ENCODE measurements at places on chromosomes 5 and 9.

DNA sequence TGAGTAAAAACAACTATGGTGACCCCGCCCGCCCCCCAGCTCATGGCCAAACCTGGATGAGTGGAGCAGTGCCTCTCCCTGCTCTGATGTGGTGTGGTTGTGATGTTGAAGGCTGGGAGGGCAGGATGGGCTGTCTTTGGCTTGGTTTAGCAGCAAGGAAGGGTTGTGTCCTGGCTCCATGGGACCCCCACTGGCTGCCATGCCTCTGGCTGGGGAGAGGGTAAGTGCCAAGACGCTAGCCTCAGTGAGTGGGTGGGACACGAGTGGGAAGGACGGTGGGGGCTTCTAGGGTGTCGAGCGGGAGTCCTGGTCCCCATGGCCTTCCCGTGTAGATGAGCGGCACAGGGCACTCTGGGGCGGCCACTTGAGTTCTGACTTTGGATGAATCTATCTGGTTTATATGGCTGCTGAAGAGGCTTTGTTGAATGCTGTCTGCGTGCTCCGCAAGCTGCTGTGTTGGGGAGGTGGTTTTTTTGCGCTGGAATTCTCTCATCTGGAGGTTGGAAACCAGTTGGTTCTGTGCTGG is 50.4 kb downstream of the DAB2IP start:
- DNase-seq: no peak

GRCh38 chr5:87784311-87784710 is 371.6 kb upstream of the CCNH start:
- no peak for DNase-seq

DNA sequence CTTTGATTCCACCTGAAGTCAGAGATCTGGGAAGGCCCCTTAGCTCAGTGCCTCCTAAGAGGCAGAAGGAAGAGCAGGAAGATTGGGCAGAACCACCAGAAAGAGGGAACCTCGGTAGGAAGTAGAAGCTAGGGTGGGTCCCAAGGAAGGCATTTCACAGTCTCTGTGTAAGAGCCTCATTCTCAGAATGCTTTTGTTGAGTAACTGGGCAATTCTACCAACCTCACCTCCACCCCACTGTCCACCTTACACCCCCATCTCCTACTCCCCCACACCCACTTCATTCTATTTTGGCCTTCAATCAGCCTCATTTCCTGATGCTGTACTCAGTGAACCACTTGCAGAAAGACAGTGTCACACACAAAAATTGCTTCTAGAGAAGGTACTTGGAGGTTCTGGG is 3.5 kb downstream of the HBEGF start:
- DNase-seq: no peak

DNA sequence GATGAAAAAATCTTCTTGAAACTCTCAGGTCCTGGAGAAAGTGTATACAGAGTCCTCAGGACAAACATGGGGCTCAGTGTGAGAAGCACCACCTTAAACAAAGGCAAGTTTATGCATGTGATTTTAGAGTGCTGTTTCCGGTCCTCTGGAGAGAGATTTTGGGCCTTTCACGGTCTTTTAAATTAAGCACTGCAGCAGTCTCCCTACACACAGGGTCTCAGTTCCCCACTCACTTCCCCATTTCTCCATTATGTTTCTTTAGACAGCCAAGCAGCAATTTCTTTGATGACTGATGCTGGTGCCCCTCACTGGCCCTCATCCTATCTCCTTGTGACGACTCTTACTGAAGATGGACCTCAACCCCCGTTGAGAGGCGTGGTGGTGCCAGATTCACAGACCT is 220.2 kb upstream of the CLINT1 start:
- DNase-seq: no peak

DNA sequence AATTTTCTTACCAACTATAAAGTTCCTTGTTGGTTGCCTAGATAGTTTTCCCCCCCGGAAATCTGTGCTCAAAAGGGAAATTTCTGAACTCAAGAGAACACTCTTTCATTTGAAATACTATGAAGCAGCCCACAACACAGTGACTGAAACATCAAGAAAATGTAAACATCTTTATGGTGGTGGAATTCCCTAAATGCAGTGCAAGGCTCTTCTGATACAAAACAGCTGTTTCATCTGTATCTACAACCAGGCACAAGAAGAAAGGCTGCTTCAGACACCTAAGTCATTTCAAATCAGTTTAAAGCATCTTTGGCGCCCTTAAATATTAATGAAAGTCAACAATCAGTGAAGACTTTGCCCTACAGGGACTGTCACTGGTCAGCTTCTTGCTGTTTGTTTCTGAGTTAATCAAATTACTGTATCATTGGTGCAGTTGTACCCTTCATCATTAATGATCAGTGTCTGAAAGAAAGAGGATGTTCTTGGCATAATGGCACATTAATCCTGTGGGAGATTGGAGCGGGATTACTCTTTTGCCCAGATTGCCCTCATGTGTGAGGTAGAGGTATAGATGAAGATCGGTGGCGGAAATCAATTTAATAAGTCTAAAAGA is 947.0 kb downstream of the NR2F1-AS1 start:
- DNase-seq: no peak

GRCh38 chr5:168658394-168658793 is 79.2 kb upstream of the PANK3 start:
- no peak for DNase-seq

GRCh38 chr5:74638970-74639806 is 1.3 kb downstream of the ENC1 start:
- DNase-seq: no peak

- DNase-seq: no peak
Observed at GRCh38 chr9:133058550-133059320, 3.0 kb upstream of the CEL start.

DNA sequence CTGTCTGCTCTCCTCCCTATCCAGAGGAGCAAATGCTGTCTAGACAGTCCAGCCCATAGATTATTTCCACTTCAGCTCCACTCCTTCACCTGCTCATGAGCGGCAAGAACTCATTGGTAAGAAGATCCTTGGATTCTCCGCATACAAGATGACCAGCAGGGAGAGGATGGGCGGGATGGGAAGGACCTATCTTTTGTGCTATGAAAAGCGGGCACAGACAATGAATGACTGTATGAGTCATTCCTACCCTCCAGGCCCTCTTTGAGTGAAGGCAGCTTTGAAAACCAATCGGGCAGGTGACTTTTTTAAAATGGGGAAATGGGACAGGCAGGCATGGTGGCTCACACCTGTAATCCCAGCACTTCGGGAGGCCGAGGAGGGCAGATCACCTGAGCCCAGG is 49.4 kb downstream of the SMIM23 start:
- DNase-seq: no peak

DNA sequence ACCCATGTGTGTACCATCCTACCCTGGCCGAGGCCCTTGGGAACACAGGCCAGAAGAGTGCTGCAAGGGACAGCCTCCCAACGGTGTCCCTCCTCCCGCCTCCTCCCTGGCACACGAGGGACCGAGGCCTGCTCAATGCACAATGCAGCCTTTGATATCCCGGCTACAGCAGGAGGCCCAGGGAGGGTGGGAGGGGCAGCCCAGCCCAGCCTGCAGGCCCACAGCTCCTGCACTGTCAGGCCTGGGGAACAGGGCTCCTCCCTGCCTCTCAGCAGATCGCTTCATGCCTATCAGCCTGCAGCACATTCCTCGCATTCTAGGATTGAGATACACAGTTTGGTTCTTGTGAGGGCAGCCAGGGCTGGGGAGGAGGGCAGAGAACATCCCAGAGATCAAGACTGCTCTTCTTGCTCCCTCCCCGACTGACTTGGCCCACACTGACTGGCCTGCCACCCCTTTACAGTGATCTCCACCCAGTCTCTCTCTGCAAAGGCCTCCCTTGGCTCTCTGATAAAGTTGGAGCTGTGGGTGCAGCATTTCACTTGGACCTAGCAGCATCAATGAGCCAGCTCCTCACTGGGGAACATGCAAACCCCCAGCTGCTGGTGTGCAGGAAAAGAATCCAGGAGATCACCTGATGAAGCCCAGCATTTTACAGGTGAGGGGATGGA is at the start of gene SH3TC2:
TSS of gene SH3TC2 (minus strand) at position 46 of the 671 bp plus-strand sequence. CDS start at position 6, 40 bp downstream.
- no peak for DNase-seq

GRCh38 chr5:73061593-73061992 is 58.8 kb upstream of the TMEM171 start:
- DNase-seq: no peak

- DNase-seq: no peak
Observed at GRCh38 chr9:70614786-70615463, 200.5 kb upstream of the KLF9 start.

DNA sequence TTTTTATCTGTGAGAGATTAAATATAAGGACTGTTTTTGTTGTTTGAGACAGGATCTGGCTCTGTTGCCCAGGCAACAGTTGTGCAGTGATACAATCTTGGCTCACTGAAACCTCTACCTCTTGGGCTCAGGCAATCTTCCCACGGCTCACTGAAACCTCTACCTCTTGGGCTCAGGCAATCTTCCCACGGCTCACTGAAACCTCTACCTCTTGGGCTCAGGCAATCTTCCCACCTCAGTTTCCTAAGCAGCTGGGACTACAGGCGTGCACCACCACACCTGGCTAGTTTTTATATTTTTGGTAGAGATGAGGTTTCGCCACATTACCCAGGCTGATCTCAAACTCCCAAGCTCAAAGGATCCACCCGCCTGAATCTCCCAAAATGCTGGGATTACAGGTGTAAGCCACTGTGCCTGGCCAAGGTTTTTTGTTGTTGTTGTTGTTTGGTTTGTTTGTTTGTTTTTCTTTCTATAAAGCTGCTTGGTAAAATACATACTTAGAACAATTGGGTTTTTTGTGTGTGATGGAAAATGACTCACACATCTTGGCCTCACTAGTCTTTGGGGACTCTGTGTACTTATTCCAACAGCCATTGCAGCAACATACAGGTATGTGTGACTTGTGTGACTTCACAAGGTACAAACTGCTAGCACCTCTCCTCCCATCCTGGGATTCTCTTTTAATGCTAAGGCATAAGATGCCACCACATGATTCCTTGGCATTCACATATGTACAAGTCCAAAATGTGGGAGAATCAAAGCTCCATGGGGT is 36.5 kb upstream of the RASA1 start:
- no peak for DNase-seq

- no peak for DNase-seq
Observed at GRCh38 chr9:6123416-6123815, 92.2 kb upstream of the IL33 start.

- no peak for DNase-seq
Observed at GRCh38 chr9:127380479-127380878, 16.5 kb upstream of the SLC2A8 start.

GRCh38 chr9:124191691-124192395 is 65.9 kb upstream of the NEK6 start:
- DNase-seq: no peak

DNA sequence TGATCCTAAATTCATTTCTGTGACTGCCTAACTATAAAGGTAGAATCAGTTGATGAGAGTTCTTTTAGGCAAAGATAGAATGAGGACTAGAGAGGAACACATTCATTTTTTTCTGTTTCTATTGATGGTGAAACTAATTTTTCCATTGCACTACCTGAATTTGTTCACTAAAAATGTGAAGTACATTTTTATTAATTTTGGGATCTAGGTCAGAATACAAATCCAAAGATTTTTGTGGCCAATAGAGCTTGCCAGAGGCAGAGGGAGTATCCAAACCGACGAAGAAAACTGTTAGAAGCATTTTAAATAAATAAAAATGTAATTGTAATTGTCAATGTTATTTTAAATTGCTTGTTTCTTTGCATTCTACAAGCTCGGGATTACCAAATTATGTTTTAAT is 78.1 kb downstream of the MTREX start:
- DNase-seq: no peak

GRCh38 chr5:171617817-171618591 is 167.6 kb upstream of the SMIM23 start:
- DNase-seq: no peak

GRCh38 chr5:180553530-180553929 is 37.8 kb downstream of the SCGB3A1 start:
- no peak for DNase-seq

- DNase-seq: no peak
Observed at GRCh38 chr5:93252165-93252564, 328.9 kb downstream of the NR2F1-AS1 start.

DNA sequence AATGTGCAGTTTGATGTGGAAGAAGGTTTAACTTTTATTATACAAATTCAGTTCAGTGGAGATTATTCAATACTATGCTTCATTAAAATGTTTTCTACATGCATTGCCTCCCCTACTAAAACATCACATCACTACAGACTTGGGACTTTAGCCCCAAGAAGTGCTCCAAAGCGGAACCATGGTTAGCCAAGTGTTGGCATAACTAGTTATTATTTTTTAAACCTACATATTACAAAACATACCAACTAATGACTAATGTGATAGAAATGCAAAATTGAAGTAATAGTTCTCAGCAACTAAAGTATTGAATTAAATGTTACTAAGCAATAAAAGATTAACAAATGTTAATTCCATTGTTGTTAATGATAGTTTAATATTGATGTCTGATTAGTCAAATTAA is 74.5 kb downstream of the XRCC4 start:
- DNase-seq: no peak

DNA sequence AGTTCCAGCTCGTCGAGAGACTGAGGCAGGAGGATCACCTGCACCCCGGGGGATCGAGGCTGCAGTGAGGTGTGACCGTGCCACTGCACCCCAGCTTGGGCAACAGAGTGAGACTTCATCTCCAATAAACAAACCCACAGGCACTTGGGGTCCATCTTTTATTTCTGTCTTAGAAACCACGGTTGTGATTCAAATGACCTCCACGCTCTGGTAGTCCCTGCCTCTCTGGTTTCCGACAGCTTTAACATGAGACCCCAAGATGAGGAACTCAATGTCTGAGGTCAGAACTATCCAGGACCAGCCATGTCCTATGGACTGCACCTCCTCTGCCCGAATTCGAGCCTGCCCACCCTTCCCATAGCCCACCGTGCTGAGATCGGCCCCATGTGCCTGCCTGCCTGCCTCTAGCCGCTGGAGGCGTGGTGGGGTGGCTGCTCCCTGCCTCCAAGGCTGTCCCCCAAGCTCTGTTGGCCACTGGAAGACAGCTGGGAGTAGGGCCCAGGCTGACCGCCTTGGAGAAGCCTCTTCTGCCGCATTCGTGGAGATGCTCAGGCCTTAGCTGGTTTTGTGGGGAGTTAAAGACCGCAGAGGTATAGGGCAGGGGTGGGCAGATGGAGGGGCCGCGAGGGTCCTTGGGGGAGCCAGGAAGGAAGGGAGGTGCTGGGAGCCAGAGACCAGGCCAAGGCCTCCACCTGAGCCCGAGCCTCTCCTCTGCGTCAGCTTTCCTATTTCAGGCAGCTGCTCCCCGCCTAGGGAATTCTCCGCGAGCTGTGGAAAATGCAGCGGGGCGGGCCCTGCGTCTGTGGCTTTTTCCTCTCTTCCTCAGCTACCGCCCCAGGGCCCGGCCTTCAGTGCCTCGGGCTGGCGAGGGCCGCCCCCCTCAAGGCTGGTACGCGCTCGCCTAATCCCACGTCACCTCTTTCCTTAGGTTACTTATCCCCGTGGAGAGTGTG is 6.9 kb upstream of the WDR5 start:
- no peak for DNase-seq

- DNase-seq: no peak
Observed at GRCh38 chr5:41157272-41157894, 55.9 kb downstream of the C6 start.

- DNase-seq: no peak
Observed at GRCh38 chr5:95238560-95239325, 46.2 kb downstream of the MCTP1 start.
